Fibroblast of the aortic adventitia (primary cell): ENCODE measurements at places on chromosomes 7 and 10. TPM values are rescaled to one million over a fixed set of nuclear protein-coding genes. Genes with fewer than 3 reads are reported as not detected.

DNA sequence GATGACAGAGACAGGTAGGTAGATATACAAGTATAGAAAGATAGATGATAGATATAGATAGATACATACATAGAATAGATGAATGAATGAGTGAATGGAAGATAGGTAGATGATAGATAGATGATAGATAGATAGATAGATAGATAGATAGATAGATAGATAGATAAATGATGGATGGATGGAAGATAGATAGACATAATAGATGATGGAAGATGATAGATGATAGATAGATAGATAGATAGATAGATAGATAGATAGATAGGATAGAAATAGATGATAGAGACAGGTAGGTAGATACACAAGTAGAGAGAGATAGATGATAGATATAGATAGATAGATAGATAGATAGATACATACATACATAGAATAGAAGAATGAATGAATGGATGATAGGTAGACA, 510.1 kb upstream of the AUTS2 start:
- no peak for DNase-seq

DNA sequence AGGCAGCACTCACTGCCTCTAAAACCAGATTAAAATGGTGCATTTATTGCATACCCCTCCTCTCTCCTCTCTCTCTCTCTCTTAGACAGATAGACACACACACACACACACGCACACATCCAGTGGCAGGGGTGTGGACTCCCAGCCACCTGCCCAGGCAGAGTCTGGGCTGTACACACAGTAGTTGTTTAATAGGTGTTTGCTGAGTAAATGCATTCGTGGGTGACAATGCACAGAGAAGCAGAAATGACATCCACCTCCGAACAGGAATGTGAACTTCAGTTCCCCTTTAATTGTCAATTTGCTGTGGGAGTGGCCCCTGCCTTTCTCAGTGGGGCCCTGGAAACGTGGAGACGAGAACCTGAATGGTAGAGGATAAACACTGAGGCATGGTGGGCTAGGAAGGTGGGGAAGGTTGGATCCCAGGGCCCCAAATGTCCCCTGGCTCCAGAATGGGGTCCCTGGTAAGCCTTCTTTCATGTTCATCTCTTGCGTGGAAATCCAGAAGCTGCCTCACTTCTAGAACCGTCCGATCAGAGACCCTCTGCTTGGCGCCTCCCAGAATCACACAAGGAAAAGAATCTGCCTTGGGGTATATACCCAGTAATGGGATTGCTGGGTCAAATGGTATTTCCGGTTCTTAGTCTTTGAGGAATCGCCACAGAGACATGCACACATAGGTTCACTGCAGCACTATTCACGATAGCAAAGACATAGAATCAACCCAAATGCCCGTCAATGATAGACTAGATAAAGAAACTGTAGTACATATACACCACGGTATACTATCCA, 58.5 kb upstream of the ECHDC3 start:
- no peak for DNase-seq

GRCh38 chr7:66845379-66846095, 75.5 kb upstream of the TMEM248 start:
- DNase-seq = no peak

DNA sequence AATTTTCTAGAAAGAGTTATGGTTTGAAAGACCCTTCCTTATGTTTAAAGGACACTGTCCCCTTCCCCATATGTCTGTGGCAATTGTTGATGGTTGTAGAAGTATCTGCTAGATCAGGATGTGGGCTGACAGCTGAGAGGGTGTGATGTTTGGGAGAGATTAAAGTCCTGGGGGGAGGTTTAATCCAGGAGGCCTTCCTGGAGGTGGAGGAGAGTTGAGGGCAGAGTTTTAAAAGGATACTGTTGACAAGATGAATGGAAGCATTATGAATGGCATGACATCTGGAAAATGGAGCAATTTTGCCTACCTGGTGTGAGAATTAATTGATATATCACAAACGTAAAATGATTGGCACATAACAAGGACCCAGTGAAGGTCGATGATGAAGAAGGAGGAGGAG, 32.9 kb upstream of the SMC3 start:
- DNase-seq = no peak

DNA sequence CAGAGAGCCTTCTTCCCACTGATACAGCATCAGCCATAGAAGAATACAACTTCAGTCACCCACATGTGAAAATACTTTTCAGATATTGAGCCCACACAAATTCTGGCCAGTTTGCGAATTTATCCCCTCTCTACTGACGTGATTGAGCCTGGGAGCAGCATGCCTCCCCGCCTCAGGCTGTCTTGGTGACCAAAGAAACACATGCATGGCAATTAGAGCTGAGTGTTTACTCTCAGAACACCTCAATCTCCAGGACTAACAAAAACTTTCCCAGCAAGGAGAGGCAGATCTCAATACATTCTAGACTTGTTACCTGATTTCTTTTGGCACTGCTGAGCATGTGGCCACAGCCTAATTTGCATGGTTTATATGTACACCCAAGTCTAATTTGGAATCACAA, 122.5 kb downstream of the TMEM26 start:
- DNase-seq = no peak

- DNase-seq = no peak
These were observed 69.9 kb upstream of the PARD3 start for GRCh38 chr10:34885011-34885410.

GRCh38 chr7:155136619-155137243, 66.6 kb downstream of the HTR5A start:
- DNase-seq = no peak

- DNase-seq = no peak
These were observed 245.8 kb downstream of the FRMD4A start for GRCh38 chr10:14084875-14085274.

- DNase-seq = no peak
These were observed 11.4 kb upstream of the CSGALNACT2 start for GRCh38 chr10:43126759-43127424.

GRCh38 chr10:22219308-22219707, 1.5 kb upstream of the EBLN1 start:
- DNase-seq = peak; percentile 0

GRCh38 chr7:108716783-108717182, 147.1 kb downstream of the DNAJB9 start:
- DNase-seq = peak; percentile 31

DNA sequence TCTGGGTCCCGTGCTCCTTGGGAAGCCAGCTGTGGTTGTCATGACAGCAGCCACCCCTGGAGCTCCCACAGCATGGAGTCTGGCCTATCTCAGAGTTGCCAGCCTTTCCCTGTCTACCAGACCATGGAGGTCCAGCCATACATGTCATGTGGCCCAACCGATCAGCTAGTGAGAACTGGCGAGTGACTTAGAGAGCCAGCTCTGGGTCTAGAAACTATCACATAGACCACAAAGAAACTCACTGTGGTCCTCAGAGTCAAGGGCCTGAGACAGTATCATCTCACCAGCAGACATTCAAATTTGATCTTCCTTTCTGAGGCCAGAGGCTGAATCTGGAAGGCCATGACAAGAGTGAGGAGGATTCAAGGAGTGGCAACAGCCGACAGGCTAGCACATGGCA, 223.3 kb upstream of the GPR26 start:
- no peak for DNase-seq

GRCh38 chr10:88226071-88226659, 357.0 kb downstream of the RNLS start:
- DNase-seq = no peak

DNA sequence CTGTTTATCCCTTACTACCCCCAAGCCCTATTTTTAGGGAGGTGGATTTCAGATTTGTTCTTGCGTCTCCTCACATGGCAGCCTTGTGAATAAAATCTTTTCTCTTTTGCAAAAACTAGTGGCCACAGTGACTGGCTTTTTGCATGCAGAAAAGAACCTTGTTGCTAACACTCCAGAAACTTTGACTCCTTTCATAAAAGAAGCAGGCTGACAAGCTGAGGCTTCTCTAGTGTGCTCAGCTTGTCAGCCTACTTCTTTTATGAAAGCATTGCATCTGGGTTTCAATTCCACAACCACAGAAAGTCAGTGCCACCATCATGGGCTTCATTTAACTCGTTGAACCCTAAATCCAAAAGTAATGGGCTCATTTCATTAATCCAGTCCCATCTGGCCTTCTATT, 761.0 kb upstream of the COBL start:
- DNase-seq = no peak

DNA sequence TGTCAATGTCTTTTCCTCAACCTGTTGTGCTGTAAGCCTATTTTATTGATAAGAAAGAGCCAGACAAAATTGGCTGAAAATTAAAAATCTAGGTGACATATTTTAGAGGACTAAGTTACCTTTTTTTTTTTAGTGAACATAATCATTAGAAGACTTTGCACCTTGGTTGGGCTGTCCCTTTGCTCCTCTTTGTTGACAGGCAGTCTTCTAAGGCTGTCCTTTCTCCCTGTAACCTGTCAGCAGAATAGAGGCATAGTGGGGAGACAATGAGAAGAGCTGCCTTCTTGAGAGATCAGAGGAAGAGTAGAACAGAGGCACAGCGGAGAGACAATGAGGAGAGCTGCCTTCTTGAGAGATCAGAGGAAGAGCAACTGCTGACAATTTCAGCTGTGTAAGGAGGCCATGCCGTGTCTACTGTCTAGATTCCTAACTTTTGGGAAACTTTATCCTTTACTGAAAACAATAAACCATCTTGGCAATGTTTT, 238.3 kb upstream of the FZD1 start:
- no peak for DNase-seq

DNA sequence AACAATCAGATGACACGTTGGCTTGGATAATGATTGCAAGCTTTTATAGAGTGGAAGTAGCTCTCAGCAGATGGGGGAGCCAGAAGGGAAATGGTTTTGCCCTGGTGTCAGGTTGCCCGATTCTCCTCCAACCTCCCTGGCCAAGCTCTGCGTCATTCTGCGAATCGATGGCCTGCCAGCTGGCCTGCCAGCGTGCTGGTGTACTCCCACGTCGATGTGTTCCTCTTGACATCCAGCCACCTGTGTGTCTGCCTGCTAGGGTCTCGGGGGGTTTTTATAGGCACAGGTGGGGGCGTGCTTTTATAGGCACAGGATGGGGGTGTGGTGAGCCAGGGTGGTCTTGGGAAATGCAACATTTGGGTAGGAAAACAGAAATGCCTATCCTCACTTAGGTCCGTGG, 4.6 kb downstream of the NET1 start:
- no peak for DNase-seq

GRCh38 chr7:143896667-143897066, 5.3 kb downstream of the TCAF1 start:
- DNase-seq = no peak

DNA sequence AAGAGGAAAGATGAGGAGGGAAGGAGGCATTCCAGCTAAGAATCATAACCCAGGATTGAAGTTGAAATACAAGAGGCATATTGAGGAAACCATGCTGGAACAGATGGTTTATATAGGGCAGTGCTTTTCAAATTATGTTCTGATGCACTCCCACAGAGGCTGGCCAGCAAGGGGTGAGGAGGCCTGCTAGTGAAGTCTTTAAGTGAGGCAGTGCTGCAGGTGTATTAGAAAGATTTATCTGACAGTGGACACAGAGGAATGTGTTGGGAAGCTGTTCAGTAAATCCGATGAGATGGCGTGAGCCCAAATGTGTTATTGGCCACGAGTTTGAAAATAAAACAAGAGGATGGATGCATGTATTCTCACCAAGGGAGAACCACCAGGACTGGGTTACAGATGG, 28.6 kb downstream of the REEP3 start:
- DNase-seq = no peak

GRCh38 chr10:96964131-96964530, 132.0 kb downstream of the LCOR start:
- no peak for DNase-seq

The TAS2R5 gene
- total RNA-seq = 1.4 TPM in 1 of 2 replicates, not detected in the other

The H2BK1 gene
- total RNA-seq = not detected in 2 replicates

The PDK4 gene
- 0.72 and 4.5 TPM in 2 replicates for total RNA-seq

The ACSL5 gene
- 2.6 and 15.1 TPM in 2 replicates for total RNA-seq

The MYOF gene
- total RNA-seq = 381 and 408 TPM in 2 replicates

The C10orf67 gene
- total RNA-seq = 0.09 TPM in 1 of 2 replicates, not detected in the other

The CADPS2 gene
- total RNA-seq = 16.0 and 26.9 TPM in 2 replicates

The GPNMB gene
- total RNA-seq = 479 and 525 TPM in 2 replicates

The CNPY1 gene
- not detected in 2 replicates for total RNA-seq

The GHRHR gene
- not detected in 2 replicates for total RNA-seq

The TSPAN33 gene
- not detected in 2 replicates for total RNA-seq

The AGBL3 gene
- total RNA-seq = 0.41 and 2.9 TPM in 2 replicates

The SMO gene
- total RNA-seq = 4.2 and 24.1 TPM in 2 replicates

The MCM10 gene
- 19.5 TPM in 1 of 2 replicates, not detected in the other for total RNA-seq

The PLEKHS1 gene
- total RNA-seq = not detected in 2 replicates

The SYT15B gene
- total RNA-seq = 0.16 TPM in 1 of 2 replicates, not detected in the other

The MALRD1 gene
- total RNA-seq = 0.36 TPM in 1 of 2 replicates, not detected in the other

The ABCB1 gene
- 0.08 and 0.36 TPM in 2 replicates for total RNA-seq
